ENCODE measurements at places on chromosomes 11 and 22.

DNA sequence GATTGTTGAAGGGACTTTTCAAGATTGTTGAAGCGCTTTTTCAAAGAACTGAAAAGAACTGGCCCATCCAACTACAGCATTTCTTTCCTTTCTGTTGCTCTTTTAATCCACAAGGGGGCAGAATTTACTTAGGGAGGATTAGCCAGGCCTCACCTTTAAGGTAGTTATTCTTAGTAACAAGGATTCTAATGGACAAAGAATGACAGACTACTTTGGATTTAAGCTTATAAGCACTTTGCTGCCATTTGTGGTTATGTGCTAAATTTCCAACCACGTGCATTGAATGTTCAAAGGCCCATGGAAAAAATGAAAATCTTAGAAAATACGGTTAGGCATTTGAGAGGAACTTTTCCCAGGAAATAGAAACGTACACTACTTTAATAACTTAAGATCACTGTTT is 49.5 kb upstream of the HSPA8 start:
- no peak for DNase-seq

- DNase-seq, result no peak
These were observed 125.5 kb downstream of the SIK3 start for GRCh38 chr11:116972691-116973090.

- DNase-seq, result no peak
These were observed 18.9 kb downstream of the MYO7A start for GRCh38 chr11:77147036-77147315.

GRCh38 chr11:113906038-113906437 is 1.4 kb downstream of the HTR3B start:
- peak; percentile 98 for DNase-seq

GRCh38 chr11:111737444-111738210 is 28.6 kb downstream of the PPP2R1B start:
- no peak for DNase-seq

GRCh38 chr22:42601879-42602465 is 12.7 kb downstream of the POLDIP3 start:
- no peak for DNase-seq

- DNase-seq, result no peak
These were observed 39.5 kb downstream of the TOLLIP start for GRCh38 chr11:1269957-1270356.

- DNase-seq, result no peak
These were observed 64.8 kb downstream of the TBC1D22A start for GRCh38 chr22:46827136-46827780.

DNA sequence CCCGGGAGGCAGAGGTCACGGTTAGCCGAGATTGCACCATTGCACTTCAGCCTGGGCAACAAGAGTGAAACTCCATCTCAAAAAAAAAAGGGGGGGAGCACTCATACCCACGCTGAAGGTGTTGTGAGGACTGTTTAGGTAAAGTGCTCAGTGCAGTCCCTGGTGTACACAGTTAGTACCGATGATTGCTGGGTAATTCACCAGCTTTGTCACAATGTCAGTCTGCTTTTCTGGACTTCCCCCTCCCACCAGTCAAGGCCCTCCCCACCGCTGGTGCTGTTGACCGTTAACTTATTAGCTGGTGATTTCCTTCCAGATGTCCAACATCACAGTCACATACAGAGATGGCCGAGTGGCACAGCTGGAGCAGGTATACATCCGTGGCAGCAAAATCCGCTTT is 11.9 kb downstream of the SNRPD3 start:
- DNase-seq, result no peak

DNA sequence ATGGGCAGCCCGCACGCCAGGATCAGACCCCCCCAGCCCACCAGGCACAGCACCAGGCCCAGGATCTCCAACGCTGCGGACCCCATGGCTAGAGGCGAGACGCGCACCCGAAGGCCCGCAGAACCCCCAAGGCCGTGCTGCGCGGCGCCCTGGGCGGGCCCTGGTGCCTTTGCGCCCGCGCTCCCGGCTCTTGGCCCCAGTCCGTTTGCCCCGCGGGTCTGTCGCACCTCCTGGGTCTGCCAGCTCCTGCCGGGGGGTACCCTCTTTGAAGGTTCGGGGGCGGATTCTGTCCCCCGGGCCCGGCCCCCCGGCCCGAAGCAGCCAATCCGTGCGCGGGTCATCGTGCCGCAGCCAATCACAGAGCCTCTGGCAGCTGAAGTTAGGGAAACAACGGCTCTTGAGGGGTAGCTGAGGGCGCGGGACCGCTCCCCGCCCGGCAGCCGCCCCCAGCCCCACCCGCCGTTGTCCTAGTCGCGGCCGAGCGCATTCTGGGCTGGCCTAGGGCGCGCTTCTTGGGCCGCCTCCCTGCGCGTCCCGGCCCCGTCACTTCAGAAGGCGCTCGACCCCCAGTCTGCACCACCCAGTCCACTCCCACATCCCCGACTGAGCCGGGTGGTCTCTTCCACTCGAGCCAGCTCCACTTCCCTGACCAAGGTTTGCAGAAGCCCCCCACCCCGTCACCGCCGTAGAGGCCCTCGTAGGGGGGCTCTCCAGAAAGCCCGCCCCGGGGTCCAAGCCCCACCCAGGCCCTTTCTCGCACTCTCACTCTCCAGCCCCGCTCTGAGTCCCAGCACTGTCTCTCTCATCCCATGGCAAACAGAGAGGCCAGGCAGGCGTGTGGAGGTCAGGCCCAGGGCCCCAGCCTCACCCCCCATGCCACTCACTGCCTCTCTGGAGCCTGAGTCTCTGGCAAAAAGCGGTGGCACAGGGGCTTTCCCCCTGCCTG is at the start of gene CLDN5:
TSS of gene CLDN5 (minus strand) at position 241 of the 946 bp plus-strand sequence. CDS start at position 86, 155 bp downstream.
- no peak for DNase-seq

DNA sequence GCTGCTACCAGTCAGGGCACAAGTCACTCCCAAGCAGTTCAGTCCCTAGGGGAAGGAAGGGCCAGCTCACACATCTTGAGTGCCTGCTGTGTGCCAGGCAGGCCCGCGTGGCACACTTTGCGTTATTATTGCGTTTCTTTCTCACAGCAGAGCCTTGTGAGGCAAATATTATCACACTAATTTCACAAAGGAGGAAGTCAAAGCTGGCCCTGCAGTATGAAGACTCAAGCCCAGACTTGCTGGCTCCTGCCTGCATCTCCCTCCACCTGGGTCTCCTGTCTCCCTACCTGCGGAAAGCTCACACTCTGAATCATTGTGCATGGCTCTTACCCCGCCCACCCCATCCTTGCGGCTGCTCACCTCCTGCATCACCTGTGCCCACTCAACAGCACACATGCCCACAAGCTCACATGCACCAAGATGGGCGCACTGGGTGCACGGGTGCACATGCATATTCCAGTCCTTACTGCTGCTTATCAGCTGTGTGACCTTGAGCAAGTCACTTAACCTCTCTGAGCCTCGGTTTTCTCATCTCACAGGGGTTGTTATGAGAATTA is 31.7 kb upstream of the P2RY2 start:
- no peak for DNase-seq

- no peak for DNase-seq
These were observed 9.4 kb upstream of the RBM4B start for GRCh38 chr11:66686801-66687750.
